OCI-M1 (cell line): ENCODE measurements at places on chromosomes 6 and 20.
A peak's percentile ranks its signal among the peaks of the same experiment; 100 is the strongest.

DNA sequence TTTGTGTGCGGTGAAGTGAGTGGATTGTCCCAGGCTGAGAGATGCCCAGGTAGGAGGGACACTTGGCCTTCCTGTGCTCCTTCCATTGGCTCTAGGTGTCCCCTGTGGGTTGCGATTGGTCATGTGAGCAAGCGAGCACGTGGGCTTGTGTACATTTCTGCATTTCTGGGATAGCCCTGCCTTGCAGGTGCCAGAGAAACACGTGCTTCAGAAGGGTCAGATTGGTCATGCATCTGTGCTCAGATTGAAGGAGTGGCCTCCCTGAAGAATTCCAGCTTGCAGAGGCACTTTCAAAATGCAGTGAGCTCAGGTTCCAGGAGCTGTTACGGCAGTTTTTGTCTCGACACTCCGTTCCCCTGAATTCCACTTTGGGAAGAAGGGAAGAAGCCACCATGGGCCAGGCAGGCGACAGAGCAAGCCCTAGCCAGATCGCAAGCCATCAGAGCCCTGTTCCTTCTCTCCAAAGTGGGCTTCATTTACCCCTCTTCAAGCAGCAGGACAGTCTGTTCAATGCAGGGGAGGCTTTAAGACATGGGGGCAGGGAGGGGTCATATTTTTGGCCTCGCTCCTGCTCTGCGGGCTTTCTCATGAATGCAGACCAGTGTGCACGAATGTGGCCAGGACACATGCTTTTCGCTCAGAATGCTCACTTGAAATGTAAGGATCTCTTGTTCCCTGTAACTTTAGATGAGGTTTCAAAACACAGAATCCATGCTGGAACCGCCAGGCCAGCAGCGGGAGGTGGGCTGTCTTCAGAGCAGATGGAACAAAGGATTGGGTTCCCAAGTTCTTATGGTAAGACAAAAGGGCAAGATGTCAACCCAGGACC is 78.6 kb upstream of the AKAP12 start:
- no peak for DNase-seq

GRCh38 chr20:61099806-61100205 is 152.3 kb upstream of the CDH4 start:
- DNase-seq, result no peak

DNA sequence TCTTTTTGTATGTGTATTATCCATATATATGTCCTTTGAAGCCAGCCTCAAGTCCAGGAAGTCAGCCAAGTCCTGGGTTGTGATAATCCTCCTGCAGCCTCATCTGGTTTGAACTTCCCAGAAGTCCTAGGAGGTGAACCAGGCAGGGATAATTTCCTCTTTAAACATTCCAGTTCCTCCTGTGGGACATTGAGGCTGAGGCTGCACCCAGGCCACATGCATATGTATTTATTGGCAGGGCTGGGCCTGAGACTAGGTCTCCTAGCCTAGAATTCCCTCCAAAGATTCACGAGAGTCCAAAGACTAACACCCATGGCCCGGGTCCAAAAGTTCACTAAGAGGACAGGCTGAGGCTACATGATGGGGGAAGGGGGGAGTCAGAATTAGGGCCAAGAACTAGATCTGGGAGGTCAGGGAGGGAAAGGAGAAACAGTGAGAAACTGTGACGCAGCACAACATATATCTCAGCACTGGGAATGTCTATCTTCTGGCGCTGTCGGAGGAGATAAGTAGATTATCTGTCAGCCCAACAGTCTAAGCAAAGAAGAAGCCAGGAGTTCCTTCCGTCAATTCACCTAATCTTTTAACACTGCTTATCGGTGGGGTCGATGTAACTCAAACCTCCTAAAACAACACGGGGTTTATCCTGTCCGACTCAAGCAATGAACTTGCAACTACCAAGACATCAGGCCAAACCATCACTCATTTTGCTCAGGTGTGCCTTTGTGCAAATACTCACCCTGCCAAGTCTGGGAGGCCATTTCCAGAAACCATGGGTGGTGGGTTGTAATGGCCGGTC is 43.3 kb downstream of the SNX5 start:
- DNase-seq, result peak; percentile 83

GRCh38 chr6:68718385-68719073 is 83.4 kb downstream of the ADGRB3 start:
- DNase-seq, result no peak

- DNase-seq, result peak; percentile 44
Observed at GRCh38 chr20:10115021-10115420, 80.2 kb downstream of the ANKEF1 start.

- no peak for DNase-seq
Observed at GRCh38 chr6:21593927-21594415, 420 bp downstream of the SOX4 start.
